ENCODE measurements at places on chromosomes 16 and 17. TPM values are rescaled to one million over a fixed set of nuclear protein-coding genes. Genes with fewer than 3 reads are reported as not detected.

DNA sequence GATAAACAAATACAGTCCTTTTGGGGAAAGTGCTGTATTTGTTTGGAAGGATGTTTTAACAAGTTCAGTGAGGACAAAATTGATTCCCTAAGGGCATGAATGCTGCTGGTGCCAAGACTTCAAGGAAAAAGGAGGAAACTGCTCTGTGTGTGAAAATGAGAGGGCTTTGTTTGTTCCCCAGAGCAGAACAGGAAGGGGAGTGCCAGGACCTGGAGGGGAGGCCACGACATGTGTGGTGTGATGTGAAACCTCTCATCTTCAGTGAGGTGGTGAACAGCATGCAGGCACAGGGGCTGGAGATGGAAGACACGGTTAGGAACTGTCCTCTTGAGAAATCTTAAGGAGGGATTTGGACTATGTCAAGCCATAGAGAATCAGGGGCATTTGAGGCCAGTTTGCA lies 46.6 kb upstream of the GRIN2A start:
- no peak overlapping the region for H3K4me3 ChIP-seq
- H3K27me3 ChIP-seq, result no peaks in the 10 kb centered on the region
- H3K4me1 ChIP-seq, result no peaks in the 10 kb centered on the region
- H3K36me3 ChIP-seq, result no peaks in the 10 kb centered on the region
- H3K27ac ChIP-seq, result no peak overlapping the region

- H3K27me3 ChIP-seq, result no peaks in the 10 kb centered on the region
- H3K4me1 ChIP-seq, result peaks cover 53% of the 10 kb centered on the region
- no peaks in the 10 kb centered on the region for H3K36me3 ChIP-seq
- H3K4me3 ChIP-seq, result peak overlapping the region; percentile 52
- peak overlapping the region; percentile 87 for H3K27ac ChIP-seq
- DNase-seq, result peak; percentile 73
Measured at GRCh38 chr16:1154291-1154886, 1.5 kb downstream of the CACNA1H start.

Gene TRIM16
- total RNA-seq, result 11.4 TPM

DNA sequence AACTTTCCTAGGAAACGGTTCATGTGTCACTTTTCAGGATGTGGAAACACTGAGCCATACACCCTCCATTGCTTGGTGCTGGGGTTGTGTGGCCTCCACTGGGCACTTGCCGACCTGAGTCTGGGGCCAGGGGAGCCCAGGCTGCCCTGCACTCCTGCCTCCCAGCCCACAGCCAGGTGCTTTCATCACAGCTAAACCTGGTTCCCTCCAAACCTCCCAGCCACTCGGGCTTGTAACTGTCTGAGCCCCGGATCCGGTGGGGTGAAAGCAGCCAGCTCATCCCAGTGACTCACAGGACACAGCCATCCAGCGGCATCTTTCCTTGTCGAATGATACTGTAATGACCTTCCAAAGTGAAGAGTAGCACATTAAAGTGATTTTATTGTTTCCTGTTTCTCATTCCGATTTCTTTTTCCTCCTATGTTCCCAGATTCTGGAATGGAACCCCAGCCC lies 19.8 kb downstream of the CARHSP1 start:
- no peaks in the 10 kb centered on the region for H3K36me3 ChIP-seq
- peaks cover 10% of the 10 kb centered on the region for H3K4me1 ChIP-seq
- H3K27ac ChIP-seq, result no peak overlapping the region
- H3K27me3 ChIP-seq, result no peaks in the 10 kb centered on the region
- DNase-seq, result no peak

- H3K4me3 ChIP-seq, result peak within 1 kb of the TSS; percentile 85
- peak within 1 kb of the TSS; percentile 95 for H3K27ac ChIP-seq
- H3K27me3 ChIP-seq, result no peaks in the 10 kb centered on the region
- H3K36me3 ChIP-seq, result no peaks in the 10 kb centered on the region
- peaks cover 4% of the 10 kb centered on the region for H3K4me1 ChIP-seq
- peak; percentile 74 for DNase-seq
Measured at GRCh38 chr16:49855822-49856671, at the start of gene ZNF423. Gene ZNF423 (minus strand): TSS chr16:49856112. CDS start chr16:49855774, 338 bp downstream.

DNA sequence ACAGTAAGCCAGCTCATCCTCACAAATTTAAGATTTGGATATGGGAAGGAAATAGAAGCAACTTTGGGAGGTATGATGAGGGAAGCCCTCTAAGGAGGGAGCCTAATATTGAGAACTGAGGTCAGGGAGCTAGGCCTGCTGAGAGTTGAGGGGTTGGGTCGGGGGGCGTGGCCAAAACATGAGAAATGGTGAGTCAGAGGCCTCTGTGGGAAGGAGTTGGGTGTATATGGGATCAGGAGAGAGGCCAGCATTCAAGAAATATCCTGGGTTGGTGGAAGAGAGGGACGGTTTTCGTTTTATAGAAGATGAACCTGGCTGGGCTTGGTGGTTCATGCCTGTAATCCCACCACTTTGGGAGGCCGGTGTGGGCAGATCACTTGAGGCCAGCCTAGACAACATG lies 48.4 kb downstream of the CLEC16A start:
- no peak overlapping the region for H3K4me3 ChIP-seq
- H3K27me3 ChIP-seq, result no peaks in the 10 kb centered on the region
- H3K4me1 ChIP-seq, result peaks cover 4% of the 10 kb centered on the region
- H3K36me3 ChIP-seq, result no peaks in the 10 kb centered on the region

- H3K27ac ChIP-seq, result peak overlapping the region; percentile 61
- no peak overlapping the region for H3K4me3 ChIP-seq
- H3K4me1 ChIP-seq, result peaks cover 35% of the 10 kb centered on the region
- DNase-seq, result peak; percentile 80
- no peaks in the 10 kb centered on the region for H3K27me3 ChIP-seq
- H3K36me3 ChIP-seq, result no peaks in the 10 kb centered on the region
Measured at GRCh38 chr17:77312061-77312701, 171.4 kb downstream of the SEC14L1 start.

DNA sequence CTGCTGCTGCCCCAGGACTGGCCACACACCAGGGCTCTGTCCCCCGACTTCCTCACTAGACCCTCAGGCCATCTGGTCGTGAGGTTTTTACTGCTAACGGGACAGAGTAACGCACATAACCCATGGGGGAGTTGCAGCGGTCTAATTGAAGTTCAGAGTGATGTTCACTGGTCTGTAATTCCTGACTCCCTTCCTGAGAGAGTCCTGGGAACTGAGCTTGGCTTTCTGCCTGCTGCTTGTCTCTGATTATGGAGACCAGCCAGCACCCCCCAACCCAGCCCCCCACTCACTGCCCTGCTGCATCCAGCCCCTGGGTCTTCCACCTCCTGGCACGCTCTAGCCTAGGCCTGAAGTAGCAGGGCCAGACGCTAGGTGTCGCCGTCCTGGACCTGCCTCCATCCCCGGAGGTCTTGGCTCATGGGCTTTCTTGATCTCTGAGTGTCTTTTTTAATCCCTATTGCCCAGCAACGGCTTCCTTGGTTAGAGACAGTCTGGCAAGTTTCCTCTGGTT lies 192.9 kb downstream of the CCDC182 start:
- H3K27me3 ChIP-seq, result no peaks in the 10 kb centered on the region
- peak; percentile 65 for DNase-seq
- H3K4me1 ChIP-seq, result peaks cover 14% of the 10 kb centered on the region
- H3K4me3 ChIP-seq, result no peak overlapping the region

DNA sequence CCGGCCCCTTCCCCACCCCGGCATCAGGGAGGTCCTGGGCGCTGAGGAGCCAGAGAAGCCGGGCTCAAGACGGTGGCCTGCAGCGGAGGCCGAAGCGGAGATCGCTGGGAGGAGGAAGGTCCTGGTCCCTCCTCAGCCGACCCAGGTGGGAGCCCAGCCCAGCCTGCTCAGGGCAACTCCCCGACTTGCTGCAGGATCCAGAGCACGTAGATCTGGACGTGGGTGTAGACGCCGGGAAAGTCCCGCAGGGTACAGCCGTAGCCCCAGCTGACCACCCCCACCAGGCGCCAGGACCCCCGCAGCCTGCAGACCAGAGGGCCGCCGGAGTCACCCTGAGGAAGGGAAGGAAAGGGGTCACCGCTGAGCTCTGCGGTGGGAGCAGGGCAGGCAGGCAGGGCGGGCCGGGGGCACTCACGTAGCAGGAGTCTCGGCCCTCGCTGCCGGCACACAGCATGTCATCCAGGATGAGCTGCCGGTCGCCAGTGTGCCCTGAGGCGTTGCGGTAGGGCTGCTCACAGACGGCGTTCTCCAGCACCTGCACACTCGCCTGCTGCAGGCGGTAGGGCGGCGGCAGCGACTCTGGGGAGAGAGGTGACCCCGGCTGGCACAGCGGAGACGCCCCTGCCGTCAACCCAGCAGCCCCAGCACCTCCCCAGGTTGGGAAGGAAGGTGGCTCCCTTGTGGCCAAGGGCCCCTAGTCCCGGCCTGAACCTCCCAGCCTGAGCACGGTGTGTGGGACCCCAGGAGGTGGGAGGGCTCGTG lies 5.4 kb downstream of the TPSD1 start:
- H3K4me3 ChIP-seq, result no peak overlapping the region
- no peaks in the 10 kb centered on the region for H3K4me1 ChIP-seq
- DNase-seq, result no peak
- H3K27me3 ChIP-seq, result no peaks in the 10 kb centered on the region
- no peak overlapping the region for H3K27ac ChIP-seq

DNA sequence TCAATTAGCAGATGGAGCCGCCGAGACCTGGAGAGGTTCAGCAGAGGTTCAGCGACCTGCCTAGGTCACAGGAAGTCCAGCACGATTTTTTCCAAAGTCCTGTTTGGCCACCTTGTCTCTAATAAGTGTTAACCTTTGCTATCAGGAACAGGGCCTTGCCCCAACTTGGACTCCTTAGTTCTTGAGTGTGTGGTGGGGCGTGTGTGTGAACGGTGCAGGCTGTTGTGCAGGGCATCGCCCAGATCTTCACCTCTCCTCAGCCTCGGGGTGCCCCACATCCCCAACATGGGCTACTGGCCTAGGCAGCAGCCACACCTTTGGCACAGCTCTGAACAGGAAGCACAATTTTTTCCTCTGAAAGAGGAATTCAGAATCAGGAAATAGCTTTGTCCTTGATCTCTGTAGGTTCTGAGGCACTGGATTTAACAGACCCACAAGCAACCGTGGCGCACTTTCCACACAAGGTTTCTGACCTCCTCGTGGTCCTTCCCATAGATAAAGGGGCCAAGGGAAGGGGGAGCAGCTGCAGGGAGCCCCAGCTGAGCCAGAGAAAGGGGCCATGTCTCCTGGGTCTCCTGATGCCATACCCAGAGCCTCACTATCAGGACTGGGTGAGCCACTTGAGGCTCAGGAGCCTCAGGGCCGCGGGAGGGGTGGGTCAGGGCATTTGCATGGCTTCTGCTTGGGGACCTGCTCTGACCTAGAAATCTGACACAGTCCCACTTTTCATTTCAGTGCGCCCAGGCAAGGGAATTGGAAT lies 10.4 kb downstream of the MPRIP start:
- no peaks in the 10 kb centered on the region for H3K27me3 ChIP-seq
- no peak overlapping the region for H3K27ac ChIP-seq
- no peak for DNase-seq
- no peaks in the 10 kb centered on the region for H3K36me3 ChIP-seq
- peaks cover 36% of the 10 kb centered on the region for H3K4me1 ChIP-seq

GRCh38 chr17:41308251-41308917 lies 725 bp downstream of the KRTAP16-1 start:
- no peak for DNase-seq
- H3K4me1 ChIP-seq, result no peaks in the 10 kb centered on the region
- no peaks in the 10 kb centered on the region for H3K27me3 ChIP-seq

Gene TEX19
- not detected for total RNA-seq

- no peak overlapping the region for H3K4me3 ChIP-seq
- H3K27me3 ChIP-seq, result no peaks in the 10 kb centered on the region
- no peaks in the 10 kb centered on the region for H3K4me1 ChIP-seq
- no peak overlapping the region for H3K27ac ChIP-seq
Measured at GRCh38 chr17:43680461-43680860, 18.7 kb upstream of the MEOX1 start.

GRCh38 chr16:61792194-61792909 lies 243.9 kb downstream of the CDH8 start:
- DNase-seq, result no peak
- H3K36me3 ChIP-seq, result no peaks in the 10 kb centered on the region
- H3K4me1 ChIP-seq, result no peaks in the 10 kb centered on the region
- H3K4me3 ChIP-seq, result no peak overlapping the region
- no peak overlapping the region for H3K27ac ChIP-seq
- no peaks in the 10 kb centered on the region for H3K27me3 ChIP-seq

DNA sequence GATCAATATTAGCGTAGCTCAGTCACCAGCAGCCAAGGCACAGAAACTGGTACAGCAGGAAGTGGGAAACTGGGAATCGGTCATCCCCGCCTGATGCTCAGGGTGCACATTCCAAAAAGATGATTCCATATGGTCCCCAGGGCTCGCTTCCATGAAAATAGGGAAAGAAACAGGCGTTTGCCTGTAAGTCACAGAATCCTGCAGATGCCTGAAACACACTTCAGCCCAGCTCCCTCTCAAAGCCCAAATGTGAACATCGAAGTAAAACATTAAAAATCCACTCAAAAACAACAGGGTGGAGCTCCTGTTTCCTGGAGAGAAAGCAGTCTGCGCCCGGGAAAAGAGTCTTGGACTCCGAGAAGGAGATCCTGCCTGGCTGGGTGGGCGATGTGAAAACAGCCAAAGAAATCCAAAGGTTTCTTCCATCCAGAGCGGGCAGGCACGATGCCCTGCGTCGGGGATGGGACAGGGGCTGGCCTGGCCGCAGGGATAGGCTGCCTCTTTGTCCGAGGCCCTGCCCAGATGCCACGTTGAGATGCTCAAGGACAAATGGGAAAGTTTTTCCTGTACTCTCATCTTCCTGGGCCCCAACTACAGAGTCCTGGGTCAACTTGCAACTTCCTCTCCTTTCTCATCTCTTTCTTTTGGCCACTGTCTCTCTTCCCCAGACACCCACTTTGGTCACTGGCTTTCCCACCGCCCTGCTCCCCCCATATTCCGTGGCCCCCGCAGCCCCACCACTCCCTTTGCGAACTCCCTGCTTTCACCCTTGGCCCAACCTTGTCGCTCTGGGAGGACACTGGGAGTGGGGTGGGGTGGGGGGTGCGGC lies 743 bp downstream of the WIPI1 start:
- peak overlapping the region; percentile 78 for H3K4me3 ChIP-seq
- H3K4me1 ChIP-seq, result peaks cover 4% of the 10 kb centered on the region
- H3K36me3 ChIP-seq, result no peaks in the 10 kb centered on the region
- no peaks in the 10 kb centered on the region for H3K27me3 ChIP-seq
- H3K27ac ChIP-seq, result peak overlapping the region; percentile 69

Gene ADAMTS18
- 2.3 TPM for total RNA-seq

Gene LRRC46
- 0.56 TPM for total RNA-seq

Gene B3GNT9
- 45.7 TPM for total RNA-seq

- H3K27me3 ChIP-seq, result no peaks in the 10 kb centered on the region
- no peak overlapping the region for H3K27ac ChIP-seq
- H3K4me3 ChIP-seq, result no peak overlapping the region
Measured at GRCh38 chr16:66740533-66740932, 10.9 kb downstream of the DYNC1LI2 start.

GRCh38 chr16:35746963-35747657 lies 2287.7 kb downstream of the TP53TG3F start:
- H3K4me3 ChIP-seq, result no peak overlapping the region
- H3K27me3 ChIP-seq, result no peaks in the 10 kb centered on the region
- no peak overlapping the region for H3K27ac ChIP-seq
- no peak for DNase-seq
- no peaks in the 10 kb centered on the region for H3K4me1 ChIP-seq

Measured in ovary (tissue), 10 donors.